ENCODE measurements at places on chromosomes 6 and 20.

DNA sequence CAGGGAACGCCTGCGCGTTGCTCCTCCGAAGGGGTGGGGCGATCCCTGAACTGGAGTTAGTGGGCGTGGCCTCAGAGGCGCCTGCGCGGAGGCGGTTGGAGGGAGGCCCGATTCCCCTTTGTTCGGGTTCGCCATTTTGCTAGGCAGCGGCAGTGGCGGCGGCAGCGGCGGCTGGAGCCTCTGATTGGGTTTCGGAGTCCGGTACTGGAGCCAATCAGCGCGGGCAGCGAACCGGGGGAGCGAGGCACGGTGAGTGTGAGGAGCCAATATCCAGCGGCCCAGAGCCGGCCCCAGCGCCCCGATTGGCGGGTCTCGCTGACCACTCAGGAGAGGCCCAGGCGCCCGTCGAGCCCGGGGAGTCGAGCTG lies at the start of gene NFYA:
NFYA (plus strand) TSS at position 139 of the 367 bp plus-strand sequence. CDS start 6,116 bp downstream, outside the sequence.
- DNase-seq: no peak

- no peak for DNase-seq
Observed at GRCh38 chr6:157030755-157031154, 253.6 kb downstream of the ARID1B start.

GRCh38 chr6:93721386-93722048 lies 302.2 kb upstream of the EPHA7 start:
- DNase-seq: no peak

- no peak for DNase-seq
Observed at GRCh38 chr6:111725446-111726112, 119.9 kb upstream of the TRAF3IP2 start.

GRCh38 chr6:44234101-44235025 lies 11.0 kb downstream of the SLC29A1 start:
- DNase-seq: no peak
